ENCODE measurements at places on chromosomes 2 and 18. TPM values are rescaled to one million over a fixed set of nuclear protein-coding genes. Genes with fewer than 3 reads are reported as not detected.

TNS1 gene
- total RNA-seq = 1.8 TPM

DNA sequence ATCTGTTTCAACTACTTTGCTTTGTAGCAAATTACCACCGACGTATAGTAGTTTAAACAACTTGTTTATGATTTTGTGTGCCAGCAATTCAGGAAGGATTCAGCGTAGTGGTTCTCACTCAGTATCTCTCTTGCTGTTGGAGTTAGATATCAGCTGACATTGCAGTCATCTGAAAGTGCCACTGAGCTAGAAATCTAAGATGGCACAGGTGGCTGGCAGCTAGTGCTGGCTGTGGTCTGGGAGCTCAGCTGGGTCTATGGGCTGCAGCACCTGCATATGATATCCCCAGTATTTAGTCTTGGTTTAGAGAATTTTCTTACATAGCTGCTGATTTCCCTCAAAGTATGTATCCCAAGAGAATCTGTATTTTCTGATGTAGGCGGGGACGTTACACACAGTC, 235.6 kb downstream of the SCG2 start:
- no peak overlapping the region for H3K27ac ChIP-seq
- no peaks in the 10 kb centered on the region for H3K36me3 ChIP-seq
- no peaks in the 10 kb centered on the region for H3K27me3 ChIP-seq
- H3K4me3 ChIP-seq = no peak overlapping the region
- H3K4me1 ChIP-seq = no peaks in the 10 kb centered on the region

DNA sequence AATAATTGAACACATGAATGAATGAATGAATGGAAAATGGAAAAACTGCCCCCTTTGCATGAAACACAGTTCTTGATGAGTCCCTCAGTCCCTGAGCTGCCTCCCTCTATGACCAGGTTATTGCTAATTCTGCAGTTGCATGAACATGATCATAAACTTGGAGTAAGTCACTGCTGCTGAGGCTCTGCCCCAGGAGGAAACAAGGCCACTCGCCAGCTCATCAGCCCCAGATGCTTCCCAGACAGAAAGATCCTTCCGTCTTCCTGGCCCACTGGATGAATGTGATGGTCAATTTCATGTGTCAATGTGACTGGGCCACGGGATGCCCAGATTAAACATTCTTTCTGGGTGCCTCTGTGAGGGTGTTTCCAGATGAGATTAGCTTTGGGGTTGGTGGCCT, 16.4 kb downstream of the GPR45 start:
- H3K4me1 ChIP-seq = no peaks in the 10 kb centered on the region
- no peaks in the 10 kb centered on the region for H3K27me3 ChIP-seq
- no peaks in the 10 kb centered on the region for H3K36me3 ChIP-seq
- no peak overlapping the region for H3K4me3 ChIP-seq
- H3K27ac ChIP-seq = no peak overlapping the region

DNA sequence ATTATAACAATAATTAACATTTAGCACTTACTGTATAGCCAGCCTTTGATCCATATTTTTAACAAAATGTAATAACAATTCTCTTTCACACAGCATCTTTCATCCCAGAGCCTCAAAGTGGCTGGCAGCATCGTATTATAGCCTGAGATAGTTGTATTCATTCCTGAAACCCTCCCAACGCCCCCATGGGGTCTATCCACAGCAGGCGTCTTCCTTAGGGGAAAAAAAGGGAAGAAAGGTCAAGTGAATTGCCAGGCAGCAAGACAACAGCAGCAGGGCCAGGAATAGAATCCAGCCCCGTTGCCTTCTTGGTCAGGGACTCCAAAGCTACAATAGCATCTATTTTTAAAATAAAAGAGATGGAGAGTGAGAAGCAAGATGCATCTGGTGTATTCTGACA, 424.4 kb upstream of the ID2 start:
- no peak overlapping the region for H3K27ac ChIP-seq
- no peaks in the 10 kb centered on the region for H3K36me3 ChIP-seq
- H3K4me3 ChIP-seq = no peak overlapping the region
- peaks cover 17% of the 10 kb centered on the region for H3K4me1 ChIP-seq

DNA sequence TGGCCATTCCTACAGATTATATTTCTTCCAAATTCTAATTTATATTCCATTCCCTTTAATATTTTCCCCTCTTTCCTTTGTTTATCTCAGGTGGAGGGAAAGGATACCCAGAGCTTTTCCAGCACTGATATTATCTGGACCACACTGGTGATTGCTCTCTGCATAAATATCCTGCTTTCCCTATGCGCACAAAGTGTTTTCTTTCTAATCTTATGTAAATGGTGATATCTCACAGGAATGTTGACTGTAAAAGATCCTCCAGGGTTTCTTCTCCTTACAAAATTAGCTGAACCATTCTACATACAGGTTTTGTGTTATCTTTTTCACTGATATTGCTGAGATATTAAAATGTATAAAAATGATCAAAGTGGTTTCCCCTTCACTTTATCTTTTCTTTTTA, 59.1 kb upstream of the GALNT13 start:
- no peaks in the 10 kb centered on the region for H3K27me3 ChIP-seq
- no peak overlapping the region for H3K4me3 ChIP-seq
- no peak overlapping the region for H3K27ac ChIP-seq
- H3K4me1 ChIP-seq = no peaks in the 10 kb centered on the region
- DNase-seq = no peak
- H3K36me3 ChIP-seq = no peaks in the 10 kb centered on the region

DNA sequence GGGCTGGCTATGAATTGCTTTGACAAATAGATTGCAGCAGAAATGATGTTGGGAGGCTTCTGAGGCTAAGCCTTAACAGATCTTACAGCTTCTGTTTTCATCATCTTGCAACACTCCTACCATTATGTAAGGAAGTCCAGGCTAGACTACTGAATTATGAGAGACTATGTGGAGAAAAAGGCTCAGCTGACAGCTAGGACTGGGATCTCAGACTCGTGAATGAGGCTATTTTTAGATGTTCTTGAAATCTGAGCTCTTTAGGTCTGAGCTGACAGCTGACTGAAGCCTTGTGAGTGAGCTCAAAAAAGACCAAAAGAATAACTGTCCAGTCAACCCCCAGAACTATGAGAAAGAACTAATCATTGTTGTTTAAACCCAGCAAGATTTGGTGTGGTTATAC, 70.3 kb downstream of the VWC2L start:
- peaks cover 1% of the 10 kb centered on the region for H3K27me3 ChIP-seq
- DNase-seq = no peak
- no peaks in the 10 kb centered on the region for H3K4me1 ChIP-seq
- no peak overlapping the region for H3K27ac ChIP-seq
- no peak overlapping the region for H3K4me3 ChIP-seq
- H3K36me3 ChIP-seq = no peaks in the 10 kb centered on the region

ZBTB7C gene
- not detected for total RNA-seq

DNA sequence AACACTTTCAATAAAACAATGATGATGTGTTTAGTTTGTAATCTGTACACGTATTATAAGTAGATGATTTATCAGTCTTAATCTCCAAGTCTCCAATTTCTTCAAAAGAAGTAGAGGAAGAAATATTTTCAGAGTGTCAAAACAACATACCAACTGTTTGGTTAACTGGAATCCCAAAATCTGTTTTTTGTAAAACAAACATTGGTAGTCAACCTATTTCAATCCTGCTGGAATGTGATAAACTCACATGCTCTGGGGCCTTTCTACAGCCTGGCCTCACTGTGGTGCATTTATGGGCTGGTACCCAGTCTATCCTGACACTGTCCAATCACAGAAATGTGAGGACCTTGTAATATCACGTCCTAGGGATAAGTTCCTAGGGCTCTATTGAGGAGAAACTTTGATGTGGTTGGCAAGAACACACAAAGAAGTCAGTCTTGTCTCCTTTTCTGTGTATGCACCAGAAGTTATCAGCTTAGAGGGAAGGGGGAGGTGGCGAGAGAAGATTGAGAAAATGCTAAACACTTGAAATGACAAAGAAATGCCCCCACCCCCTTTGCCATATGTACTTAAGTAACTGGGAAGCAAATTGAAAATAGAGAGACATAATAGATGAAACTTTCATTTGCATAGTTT, 47.2 kb downstream of the PRKRA start:
- peaks cover 9% of the 10 kb centered on the region for H3K4me1 ChIP-seq
- H3K27ac ChIP-seq = peak overlapping the region; percentile 32
- H3K36me3 ChIP-seq = no peaks in the 10 kb centered on the region
- peaks cover 2% of the 10 kb centered on the region for H3K27me3 ChIP-seq
- no peak overlapping the region for H3K4me3 ChIP-seq

TMEFF2 gene
- total RNA-seq = not detected

DNA sequence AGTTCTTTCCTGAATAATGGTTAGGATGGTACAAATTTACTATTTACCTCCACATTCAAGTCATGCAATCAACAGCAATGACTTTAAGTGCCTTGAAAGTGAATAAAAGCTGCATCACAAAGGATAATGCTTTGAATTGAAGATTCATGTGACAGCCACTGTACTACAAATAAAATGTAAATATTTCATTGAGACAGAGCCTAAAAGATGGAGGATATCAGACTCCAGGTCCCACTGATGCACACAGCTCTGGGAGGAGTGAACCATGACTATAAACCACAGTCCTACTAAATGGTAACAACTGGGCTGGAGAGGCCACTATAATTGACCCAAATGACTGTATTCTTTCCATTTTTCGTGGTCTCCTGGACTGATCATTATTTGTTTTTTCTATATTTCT, 576.9 kb downstream of the ADCYAP1 start:
- no peak overlapping the region for H3K4me3 ChIP-seq
- no peaks in the 10 kb centered on the region for H3K36me3 ChIP-seq
- no peak overlapping the region for H3K27ac ChIP-seq
- no peaks in the 10 kb centered on the region for H3K27me3 ChIP-seq
- no peak for DNase-seq

GRCh38 chr2:10370390-10370789, 67.7 kb downstream of the HPCAL1 start:
- no peak for DNase-seq
- no peak overlapping the region for H3K4me3 ChIP-seq
- peaks cover 4% of the 10 kb centered on the region for H3K36me3 ChIP-seq
- no peaks in the 10 kb centered on the region for H3K27me3 ChIP-seq
- H3K4me1 ChIP-seq = peaks cover 51% of the 10 kb centered on the region

GRCh38 chr18:69035756-69036155, 237.9 kb downstream of the CCDC102B start:
- H3K27me3 ChIP-seq = no peaks in the 10 kb centered on the region
- H3K27ac ChIP-seq = no peak overlapping the region
- no peaks in the 10 kb centered on the region for H3K4me1 ChIP-seq
- no peak for DNase-seq

DNA sequence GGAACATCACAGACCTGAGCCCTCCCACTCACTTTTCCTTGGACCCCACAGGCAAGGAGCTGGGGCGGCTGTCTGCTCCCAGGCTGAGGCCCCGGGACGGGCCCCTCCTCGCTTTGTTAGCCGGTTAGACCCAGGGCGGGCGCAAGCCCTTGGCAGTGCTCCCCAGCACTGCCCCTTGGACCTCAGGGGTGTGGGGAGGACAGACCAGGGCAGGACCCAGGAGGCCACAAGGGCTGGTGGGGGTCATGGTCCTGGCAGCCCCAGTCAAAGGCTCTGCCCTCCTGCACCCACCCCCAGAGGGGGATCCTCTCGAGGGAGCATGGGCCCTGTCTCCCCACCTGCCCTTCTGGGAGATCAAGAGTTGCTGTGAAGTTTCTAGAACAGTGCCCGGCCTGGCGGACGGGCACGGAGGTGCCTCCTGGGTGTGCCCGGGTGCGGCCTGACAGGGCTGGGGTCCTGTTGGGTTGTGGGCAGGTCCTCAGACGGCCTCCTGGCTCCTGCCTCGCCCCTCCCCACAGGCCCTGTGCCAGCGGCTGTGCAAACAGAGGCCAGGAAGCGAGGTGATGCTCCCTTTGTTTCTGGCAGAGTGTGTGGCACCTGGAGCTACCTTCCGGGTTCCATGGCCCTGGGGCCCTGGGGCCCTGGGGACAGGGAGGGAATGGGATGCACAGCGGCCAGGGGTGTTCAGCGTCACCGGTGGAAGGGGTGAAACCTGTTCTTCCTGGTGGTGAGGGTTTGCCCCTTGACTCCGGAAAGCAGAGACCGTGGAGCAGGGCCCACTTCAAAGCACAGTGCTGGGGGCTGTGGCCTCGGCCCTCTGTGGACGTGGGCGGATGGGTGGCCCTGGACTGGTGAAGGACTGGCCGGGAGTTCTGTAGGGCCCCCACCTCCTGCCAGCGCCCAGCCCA, 2.9 kb upstream of the GAL3ST2 start:
- peaks cover 12% of the 10 kb centered on the region for H3K4me1 ChIP-seq
- no peak overlapping the region for H3K4me3 ChIP-seq

DNA sequence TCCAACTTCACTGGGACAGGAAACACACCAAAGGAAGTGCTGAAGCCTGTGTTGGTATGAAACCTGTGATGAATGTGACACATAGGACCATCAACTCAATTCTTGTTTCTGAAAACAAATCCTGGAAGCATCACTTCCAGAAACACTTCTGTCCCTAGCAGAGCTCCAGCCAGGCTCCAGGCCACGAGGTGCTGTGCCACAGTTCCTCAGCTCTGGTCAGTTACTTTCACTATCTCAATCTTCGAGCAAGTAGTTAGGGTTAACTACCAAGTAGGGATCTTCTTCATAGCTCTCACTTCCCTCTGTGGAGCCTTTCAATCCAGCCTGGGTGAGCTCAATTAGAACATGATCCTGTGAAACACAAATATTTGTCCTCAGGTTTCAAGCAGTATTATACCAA, 3.6 kb upstream of the LCT start:
- no peak overlapping the region for H3K4me3 ChIP-seq
- H3K4me1 ChIP-seq = peaks cover 34% of the 10 kb centered on the region
- H3K27me3 ChIP-seq = no peaks in the 10 kb centered on the region
- peak overlapping the region; percentile 47 for H3K27ac ChIP-seq

DNA sequence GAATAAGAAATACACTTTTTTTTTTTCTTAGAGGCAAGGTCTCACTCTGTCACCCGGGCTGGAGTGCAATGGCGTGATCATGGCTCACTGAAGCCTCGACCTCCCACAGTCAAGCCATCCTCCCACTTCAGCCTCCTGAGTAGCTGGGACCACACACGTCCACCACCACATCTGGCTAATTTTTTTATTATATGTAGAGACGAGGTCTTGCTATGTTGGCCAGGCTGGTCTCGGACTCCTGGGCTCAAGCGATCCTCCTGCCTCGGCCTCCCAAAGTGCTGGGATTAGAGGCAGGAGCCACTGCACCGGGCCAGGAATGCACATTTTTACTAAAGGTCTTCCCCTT, 2.4 kb downstream of the TGOLN2 start:
- no peaks in the 10 kb centered on the region for H3K27me3 ChIP-seq
- no peak for DNase-seq
- H3K36me3 ChIP-seq = peaks cover 75% of the 10 kb centered on the region
- H3K4me3 ChIP-seq = peak overlapping the region; percentile 92
- H3K27ac ChIP-seq = peak overlapping the region; percentile 100

GRCh38 chr18:54961016-54961423, 1.8 kb upstream of the CCDC68 start:
- no peak for DNase-seq
- no peak overlapping the region for H3K4me3 ChIP-seq
- H3K27me3 ChIP-seq = peaks cover 43% of the 10 kb centered on the region
- peaks cover 3% of the 10 kb centered on the region for H3K4me1 ChIP-seq
- no peaks in the 10 kb centered on the region for H3K36me3 ChIP-seq

DNA sequence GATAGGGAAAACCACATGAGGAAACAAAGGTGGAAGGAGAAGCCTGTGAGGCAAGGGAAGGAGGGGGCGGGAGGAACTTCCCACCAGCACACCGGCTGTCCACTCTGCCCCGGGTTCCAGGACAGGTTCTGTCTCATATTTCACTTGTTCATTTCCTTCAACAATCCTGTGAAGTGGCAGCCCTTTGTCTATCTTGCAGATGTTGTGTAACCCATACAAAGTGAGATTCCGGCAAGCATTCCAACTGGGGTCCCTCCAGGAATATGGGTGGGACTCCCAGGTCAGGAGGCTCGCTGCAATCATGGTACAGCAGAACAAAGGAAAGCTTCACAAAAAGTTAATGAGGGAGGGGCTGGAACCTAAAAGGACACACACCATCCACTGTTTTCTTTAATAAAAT, 271.3 kb upstream of the PXDN start:
- no peaks in the 10 kb centered on the region for H3K4me1 ChIP-seq
- no peak overlapping the region for H3K27ac ChIP-seq
- H3K27me3 ChIP-seq = peaks cover 1% of the 10 kb centered on the region
- no peak for DNase-seq
- H3K4me3 ChIP-seq = no peak overlapping the region
- no peaks in the 10 kb centered on the region for H3K36me3 ChIP-seq

HOXD9 gene
- not detected for total RNA-seq

All from activated CD8-positive, alpha-beta T cell treated with anti-CD3 and anti-CD28 coated beads for 36 hours (primary cell).